ENCODE measurements at places on chromosomes 7 and 10. TPM values are rescaled to one million over a fixed set of nuclear protein-coding genes. Genes with fewer than 3 reads are reported as not detected.

AQP1 gene
- total RNA-seq, result 0.67 TPM

SEC61A2 gene
- 13.0 TPM for total RNA-seq

C10orf67 gene
- not detected for total RNA-seq

RPA3 gene
- total RNA-seq, result 100 TPM

PRPS1L1 gene
- total RNA-seq, result not detected

HOXA3 gene
- 6.9 TPM for total RNA-seq

LRRN3 gene
- total RNA-seq, result 0.04 TPM

LIPN gene
- total RNA-seq, result not detected

Measured in A549 treated with Mapracorat at 1 μM for 4 hours (cell line).